ENCODE measurements at places on chromosomes 13 and 19.
A peak's percentile ranks its signal among the peaks of the same experiment; 100 is the strongest.

- no peak for DNase-seq
These were observed 21.7 kb downstream of the UBE2L5 start for GRCh38 chr13:30443957-30444404.

DNA sequence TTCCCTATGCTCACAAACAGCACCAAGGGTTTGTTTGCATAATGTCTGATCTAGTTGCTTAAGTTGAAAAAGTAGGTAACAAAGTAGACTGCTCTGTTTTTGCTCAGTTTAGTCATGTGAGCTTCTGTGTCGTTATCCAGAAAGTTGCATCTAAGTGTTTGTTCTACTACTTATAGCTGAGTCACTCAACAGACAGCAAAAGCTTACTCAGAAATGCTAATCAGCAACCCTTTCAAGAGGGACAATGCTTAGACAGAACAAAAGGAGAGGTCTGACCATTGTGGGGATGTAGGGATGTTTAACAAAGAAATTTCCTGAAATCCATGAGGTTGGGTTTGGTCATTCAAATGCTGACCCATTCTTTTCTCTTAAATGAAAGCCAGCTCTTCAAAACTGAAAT lies 106.4 kb downstream of the ATP8A2 start:
- no peak for DNase-seq

DNA sequence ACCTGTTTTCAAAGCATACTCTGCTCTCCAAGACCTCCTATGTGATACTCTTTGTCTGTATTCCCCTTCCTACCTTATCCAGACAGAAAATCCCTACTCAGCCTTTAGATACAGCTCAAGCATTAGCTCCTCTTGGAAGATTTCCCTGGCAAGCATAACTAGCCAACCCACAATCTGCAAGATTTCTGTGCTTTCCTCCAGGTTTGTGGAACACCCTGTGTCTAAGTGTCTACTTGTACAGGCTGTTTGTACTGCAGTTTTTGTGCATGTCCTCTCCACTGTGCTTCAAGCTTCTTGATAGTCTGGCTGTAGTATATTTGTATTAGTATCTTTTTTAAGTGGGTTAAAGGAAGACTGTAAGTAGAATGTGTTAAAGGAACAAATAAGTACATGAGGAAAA lies 203.7 kb downstream of the RFC3 start:
- no peak for DNase-seq

DNA sequence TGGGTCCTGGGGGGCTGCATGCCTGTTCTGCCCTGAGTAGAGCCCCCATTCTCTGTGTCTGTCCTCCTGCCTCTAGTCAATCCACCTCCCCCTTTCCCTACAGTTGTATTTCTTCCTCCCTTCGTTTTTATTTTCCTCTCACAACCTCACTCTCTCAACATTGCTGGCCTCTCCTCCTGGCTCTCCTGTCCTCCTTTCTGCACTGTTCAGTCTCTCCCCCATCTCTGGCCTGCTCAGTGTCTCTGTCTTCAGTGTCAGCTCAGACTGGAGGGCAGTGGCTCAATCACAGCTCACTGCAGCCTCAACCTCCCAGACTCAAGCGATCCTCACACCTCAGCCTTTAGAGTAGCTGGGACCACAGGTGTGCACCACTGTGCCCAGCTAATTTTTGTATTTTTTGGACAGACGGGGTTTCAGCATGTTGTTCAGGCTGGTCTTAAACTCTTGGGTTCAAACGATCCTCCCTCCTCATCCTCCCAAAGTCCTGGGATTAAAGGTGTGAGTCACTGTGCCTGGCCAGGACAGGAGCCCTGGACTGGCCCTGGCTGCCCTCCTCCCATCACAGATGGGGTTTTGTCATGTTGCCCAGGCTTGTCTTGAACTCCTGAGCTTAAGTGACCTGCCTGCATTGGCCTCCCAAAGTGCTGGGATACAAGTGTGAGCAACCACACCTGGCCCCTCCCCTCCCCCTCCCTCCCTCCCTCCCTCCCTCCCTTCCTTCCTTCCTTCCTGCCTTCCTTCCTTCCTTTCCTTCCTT lies 32.0 kb upstream of the IGFL1 start:
- no peak for DNase-seq

DNA sequence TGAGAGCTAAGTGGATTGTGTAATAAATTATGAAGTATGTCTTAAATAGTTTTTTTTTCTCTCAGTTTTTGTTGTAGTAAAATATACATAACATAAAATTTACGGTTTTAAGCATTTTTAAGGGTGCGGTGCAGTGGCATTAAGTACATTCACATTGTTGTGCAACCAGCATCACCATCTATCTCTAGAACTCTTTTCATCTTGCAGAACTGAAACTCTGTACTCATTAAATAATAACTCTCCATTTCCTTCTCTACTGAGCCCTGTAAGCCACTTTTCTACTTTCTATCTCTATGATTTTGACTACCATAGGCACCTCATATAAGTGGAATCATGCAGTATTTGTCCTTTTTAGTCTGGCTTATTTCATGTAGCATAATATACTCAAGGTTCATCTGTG lies 87.1 kb downstream of the GJA3 start:
- DNase-seq = no peak

GRCh38 chr19:11880598-11880997 lies 7.0 kb upstream of the ZNF69 start:
- no peak for DNase-seq

DNA sequence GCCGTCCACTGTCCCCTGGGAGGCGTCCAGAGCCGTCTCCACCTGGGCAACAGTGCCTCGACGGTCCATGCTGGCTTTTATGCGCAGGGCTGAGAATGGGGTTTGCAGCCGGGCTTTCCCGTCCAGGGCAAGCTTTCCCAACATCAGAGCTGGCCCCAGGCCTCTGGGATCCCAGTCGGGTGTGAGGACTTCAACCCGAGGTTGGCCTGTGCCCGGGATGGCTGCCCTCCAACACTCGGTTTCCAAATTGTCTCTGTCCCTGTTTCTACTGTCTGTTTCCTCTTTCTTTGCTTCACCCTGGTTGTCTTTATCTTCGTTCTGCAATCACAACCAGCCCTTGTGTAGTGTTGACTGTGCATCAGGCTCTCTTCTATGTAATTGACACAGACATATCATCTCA lies at the start of gene IFNL4:
Gene IFNL4 (minus strand): TSS at position 51 of the 400 bp plus-strand sequence.
- DNase-seq = peak; percentile 52
